ENCODE measurements at places on chromosomes 7 and 10.

DNA sequence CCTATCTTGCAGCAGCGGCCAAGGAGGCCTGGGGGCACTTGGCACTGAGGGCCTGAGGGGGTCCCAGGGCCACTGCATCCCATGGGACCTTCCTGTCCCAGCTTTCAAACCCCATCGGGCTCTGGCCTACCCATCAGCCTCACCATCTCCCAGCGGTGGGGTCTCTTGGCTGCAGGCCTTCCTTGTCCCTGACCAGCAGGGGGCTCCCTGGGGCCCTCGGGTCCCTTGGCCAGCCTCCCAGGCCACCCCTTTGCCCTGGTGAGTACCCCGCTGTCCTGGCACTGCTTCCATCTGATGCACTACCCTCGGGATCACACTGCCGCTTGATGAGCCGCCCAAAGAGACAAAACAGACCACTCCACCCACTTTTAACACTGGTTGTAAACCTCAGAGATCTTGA lies 43.5 kb downstream of the YKT6 start:
- no peak for DNase-seq

DNA sequence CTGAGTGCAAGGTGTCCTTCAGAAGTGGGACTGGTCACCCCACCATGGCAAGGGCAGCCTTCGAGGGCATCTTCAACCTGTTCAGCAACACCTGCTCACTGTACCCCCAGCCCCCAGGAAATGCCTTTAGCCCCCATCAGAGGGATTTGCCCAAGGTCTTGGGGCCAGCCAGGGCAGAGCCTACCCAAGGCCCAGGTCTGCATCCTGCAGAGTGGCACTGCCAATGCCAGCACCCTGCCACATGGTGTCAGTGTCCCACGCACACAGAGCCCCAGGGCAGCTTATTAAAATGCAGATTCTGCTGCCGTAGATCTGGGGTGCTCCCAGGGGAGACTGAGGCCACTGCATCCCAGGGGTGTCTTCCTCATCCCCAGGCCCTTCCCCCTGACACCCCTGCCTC lies 106.2 kb upstream of the KCTD7 start:
- no peak for DNase-seq

DNA sequence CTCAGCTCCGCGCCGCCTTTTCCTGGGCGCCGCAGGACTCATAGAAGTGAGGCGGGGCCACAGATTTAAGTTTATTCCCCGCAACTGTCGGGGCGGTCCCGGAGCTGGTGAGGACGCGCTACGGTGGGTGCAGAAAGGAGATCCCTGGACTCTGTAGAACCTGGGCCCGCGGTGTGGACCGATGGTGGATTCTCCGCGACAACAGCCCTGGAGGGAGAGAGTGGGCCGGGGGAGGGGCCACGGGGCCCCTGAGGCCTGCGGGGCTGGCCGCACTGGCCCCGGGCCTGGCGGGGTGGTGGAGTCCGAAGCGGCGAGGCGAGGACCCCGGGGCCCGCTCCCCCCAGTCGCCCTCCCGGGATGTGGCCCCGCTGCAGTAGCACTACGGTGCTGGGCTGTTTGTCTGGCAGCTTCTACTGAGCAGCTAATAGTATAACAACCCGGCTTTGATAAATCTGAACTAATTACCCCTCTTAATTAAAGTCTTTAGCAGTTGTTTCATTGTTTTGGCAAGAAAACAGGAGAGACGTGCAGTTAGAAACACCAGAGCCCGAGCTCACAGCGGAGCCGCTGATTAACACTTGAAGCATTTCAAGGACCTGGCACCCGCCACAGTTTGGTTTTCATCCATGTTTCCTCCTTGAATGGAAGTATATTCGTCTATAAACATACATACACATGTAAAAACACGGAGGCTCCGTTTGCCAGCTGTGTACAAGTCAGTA lies 4.2 kb downstream of the FEZF1 start:
- DNase-seq: no peak

DNA sequence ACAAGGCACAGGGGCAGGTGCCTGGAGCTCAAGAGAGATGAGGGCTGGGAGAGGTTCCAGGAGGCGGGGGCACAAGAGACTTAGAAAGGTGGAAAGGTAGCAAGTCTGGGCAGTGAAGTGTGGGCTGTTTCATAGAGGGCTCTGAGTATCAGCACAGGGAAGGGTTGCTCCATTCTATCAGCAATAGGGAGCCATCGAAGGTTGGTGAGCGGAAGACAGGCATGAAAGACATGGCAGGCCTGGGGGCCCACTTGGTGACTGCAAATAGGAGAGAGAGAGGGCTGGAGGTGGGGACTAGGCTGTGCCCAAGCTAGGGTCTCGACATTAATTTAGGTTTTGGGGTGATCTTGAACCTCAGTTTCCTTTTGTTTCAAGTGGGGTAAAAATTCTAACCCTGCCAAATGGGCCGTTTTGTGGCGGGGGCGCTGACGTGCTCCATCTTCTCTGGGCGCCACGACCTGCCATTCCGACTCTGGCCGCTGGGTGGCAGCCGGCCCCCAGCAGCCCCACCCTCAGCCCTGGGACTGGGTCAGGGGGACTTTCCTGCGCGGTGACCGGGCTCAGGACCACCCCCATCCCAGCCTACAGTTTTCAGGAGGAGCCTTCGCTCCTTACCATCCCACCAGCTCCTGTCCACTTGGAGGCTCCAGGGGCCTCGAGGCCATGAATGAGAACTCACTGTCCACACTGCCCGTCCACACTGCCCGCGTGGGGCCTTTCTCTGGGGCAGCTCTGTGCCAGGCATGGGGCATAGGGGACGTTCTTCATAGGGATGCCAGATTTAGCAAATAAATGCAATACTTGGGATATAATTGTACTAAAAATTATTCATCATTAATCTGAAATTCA lies 37.2 kb upstream of the PCBD1 start:
- no peak for DNase-seq

- no peak for DNase-seq
These were observed 661.3 kb downstream of the PARD3 start for GRCh38 chr10:34153663-34154382.
